CD4-positive, alpha-beta T cell (primary cell): ENCODE measurements at places on chromosomes 4 and X.
A peak's percentile ranks its signal among the peaks of the same experiment; 100 is the strongest.

DNA sequence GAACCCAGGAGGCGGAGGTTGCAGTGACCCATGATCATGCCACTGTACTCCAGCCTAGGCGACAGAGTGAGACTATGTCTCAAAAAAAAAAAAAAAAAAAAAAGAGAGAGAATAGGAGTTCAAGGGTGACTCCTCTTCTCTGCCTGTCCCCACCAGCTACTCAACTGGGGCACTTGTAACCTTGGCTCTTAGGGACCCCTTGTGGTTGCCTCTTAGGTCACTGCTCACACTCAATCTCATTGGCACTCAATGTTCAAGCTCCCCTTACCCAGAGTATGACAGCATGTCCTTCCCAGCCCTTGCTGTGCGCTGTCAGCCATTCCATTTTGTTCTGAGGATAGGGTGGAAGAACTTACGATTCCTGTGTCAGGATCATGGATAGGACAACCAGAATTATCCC, 82.4 kb upstream of the BEND4 start:
- no peak overlapping the region for H3K27ac ChIP-seq
- H3K36me3 ChIP-seq: no peaks in the 10 kb centered on the region
- no peak for DNase-seq
- H3K27me3 ChIP-seq: no peaks in the 10 kb centered on the region

DNA sequence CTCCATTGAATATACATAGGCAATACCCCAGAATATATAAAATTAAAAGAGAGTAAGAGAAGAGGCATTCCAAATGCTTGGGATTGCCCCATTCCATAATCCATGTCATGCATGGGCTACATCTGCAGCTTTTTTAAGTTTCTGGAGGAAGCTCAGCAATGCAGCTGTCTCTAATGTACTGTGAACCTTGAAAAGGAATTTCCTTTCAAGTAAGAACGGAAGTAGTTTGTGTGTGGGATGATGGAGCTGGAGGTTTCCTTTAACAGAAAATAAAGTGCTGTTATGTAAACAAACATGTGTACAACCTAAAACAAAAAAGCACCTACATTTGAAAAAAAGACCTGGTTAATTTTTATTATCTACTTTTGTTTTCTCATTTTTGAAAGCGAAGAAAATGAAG, 303.5 kb downstream of the BMPR1B start:
- H3K36me3 ChIP-seq: no peaks in the 10 kb centered on the region
- DNase-seq: no peak
- no peaks in the 10 kb centered on the region for H3K27me3 ChIP-seq
- H3K4me1 ChIP-seq: no peaks in the 10 kb centered on the region
- no peak overlapping the region for H3K27ac ChIP-seq

DNA sequence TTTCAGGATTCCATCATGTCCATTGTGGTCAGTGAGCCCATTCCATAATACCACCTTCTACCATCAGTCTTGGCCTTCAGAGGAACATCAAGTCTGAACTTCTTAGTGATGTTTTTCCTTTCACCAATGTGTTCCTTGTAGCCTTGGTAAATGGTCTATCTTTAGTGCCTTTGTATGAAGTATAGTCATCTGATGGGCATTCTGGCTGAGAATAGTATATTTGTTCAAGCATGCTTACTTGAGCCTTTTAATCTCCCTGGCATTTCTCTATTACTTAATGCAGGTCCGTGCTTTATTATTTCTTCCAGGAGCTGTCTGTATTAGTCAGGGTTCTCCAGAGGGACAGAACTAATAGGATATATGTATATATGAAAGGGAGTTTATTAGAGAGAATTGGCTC, 99.7 kb downstream of the TLL1 start:
- no peak overlapping the region for H3K4me3 ChIP-seq
- H3K27me3 ChIP-seq: no peaks in the 10 kb centered on the region
- no peak for DNase-seq
- no peaks in the 10 kb centered on the region for H3K36me3 ChIP-seq
- H3K27ac ChIP-seq: no peak overlapping the region

DNA sequence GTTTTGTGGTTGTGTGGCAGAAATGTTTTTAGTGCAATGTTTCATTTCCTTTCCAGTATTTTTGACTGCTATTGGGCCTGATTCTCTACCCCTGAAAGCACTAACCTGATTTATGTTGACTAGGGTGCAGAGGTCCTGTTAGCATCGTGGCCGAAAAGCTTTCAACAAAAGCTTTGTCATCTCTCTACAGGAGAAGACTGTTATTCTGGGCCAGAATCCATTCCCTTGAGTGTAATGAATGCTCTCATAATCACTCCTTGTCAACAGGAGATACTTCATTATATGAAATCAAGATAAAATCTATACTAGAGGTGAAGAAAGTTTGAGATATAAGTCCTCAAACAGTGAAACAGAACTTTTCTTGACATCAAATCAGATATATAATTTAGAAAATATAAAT, 195.5 kb downstream of the ZNF330 start:
- DNase-seq: no peak
- no peak overlapping the region for H3K4me3 ChIP-seq
- no peaks in the 10 kb centered on the region for H3K27me3 ChIP-seq
- no peaks in the 10 kb centered on the region for H3K36me3 ChIP-seq
- H3K27ac ChIP-seq: no peak overlapping the region

- no peak overlapping the region for H3K27ac ChIP-seq
- H3K27me3 ChIP-seq: no peaks in the 10 kb centered on the region
- no peak overlapping the region for H3K4me3 ChIP-seq
- DNase-seq: no peak
Observed at GRCh38 chr4:70556856-70557255, 35.2 kb upstream of the AMBN start.

DNA sequence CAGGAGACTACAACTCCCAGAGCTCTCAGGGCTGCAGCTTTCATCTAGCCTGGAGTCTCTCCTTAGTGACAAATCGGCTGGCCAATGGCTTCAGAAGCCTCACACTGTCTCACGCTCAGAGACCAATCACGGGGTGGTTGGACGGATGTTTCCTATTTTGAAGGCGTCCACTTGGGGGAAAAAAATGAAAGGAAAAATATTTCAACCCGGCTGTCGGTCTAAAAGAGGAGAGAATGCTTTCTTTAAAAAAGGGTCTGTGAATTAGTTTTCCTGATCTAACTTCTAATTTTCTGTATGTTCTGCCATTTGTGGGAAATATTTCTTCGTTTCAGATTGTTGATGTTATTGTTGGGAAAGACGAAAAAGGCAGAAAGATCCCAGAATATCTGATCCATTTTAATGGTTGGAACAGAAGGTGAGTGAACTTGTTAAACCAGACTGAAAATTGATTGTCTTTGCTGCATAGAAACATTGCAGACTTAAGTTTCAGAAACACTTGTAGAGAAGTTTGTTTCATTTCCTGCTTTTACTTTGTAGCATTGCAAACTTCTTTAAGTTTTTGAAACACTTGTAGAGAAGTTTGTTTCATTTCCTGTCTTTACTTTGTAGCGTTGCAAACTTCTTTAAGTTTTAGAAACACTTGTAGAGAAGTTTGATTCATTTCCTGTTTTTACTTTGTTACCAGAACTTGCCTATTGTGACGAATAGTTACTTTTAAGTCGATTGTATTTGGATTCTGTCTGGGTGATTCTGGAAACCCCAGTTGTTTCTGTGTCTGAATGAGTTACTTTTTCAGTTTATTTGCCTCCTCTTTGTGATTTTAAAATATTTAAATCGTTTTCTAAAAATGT, 1.6 kb downstream of the MSL3 start:
- H3K4me1 ChIP-seq: peaks cover 34% of the 10 kb centered on the region
- peaks cover 28% of the 10 kb centered on the region for H3K36me3 ChIP-seq
- H3K4me3 ChIP-seq: peak overlapping the region; percentile 95
- no peaks in the 10 kb centered on the region for H3K27me3 ChIP-seq

GRCh38 chrX:63561425-63561824, 210.3 kb upstream of the SPIN4 start:
- H3K27me3 ChIP-seq: no peaks in the 10 kb centered on the region
- no peaks in the 10 kb centered on the region for H3K36me3 ChIP-seq
- H3K4me1 ChIP-seq: no peaks in the 10 kb centered on the region
- no peak for DNase-seq
- H3K27ac ChIP-seq: no peak overlapping the region
- H3K4me3 ChIP-seq: peak overlapping the region; percentile 84

- H3K4me1 ChIP-seq: no peaks in the 10 kb centered on the region
- H3K36me3 ChIP-seq: no peaks in the 10 kb centered on the region
- DNase-seq: no peak
- no peak overlapping the region for H3K4me3 ChIP-seq
- no peaks in the 10 kb centered on the region for H3K27me3 ChIP-seq
Observed at GRCh38 chrX:40875476-40875875, 140.1 kb upstream of the MED14 start.

DNA sequence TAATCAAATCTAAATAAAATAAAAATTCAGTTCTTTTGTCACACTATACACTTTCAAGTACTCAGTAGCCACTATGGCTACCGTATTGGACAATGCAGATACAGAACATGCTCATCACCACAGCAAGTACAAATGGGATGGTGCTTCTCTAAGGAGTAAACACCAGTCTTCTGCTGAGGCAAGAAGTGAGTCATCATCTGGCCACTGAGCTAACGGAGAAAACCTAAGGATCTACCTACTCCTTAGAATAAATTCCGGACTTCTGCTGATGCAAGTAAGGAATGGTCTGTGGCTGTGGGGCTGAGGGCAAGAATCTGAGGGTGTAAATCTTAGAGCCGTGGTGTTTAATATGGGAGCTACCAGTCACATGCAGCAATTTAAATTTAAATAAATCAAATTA, 11.3 kb upstream of the RBMXL3 start:
- DNase-seq: no peak
- no peaks in the 10 kb centered on the region for H3K4me1 ChIP-seq
- H3K36me3 ChIP-seq: no peaks in the 10 kb centered on the region
- no peak overlapping the region for H3K4me3 ChIP-seq
- H3K27me3 ChIP-seq: no peaks in the 10 kb centered on the region
- H3K27ac ChIP-seq: no peak overlapping the region

DNA sequence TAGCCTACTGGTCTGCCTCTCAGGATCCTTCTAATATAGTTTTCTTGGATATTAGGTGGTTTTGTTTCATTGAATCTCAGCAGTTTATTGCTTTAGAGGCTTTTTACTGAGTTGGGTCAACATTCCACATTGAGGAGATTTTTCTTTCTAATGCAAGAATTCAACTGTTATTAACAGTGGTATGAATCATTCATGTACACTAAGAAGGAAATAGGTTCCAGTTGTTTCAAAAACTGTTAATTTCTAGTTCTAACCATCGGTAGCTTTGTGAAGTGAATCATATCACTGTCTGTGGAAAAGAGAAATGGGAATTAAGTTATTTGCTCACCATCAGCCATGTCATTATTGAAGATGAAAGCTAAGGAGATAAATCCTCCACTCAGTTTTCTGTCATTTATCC, 331.5 kb downstream of the RPA4 start:
- H3K4me3 ChIP-seq: no peak overlapping the region
- no peaks in the 10 kb centered on the region for H3K36me3 ChIP-seq
- no peaks in the 10 kb centered on the region for H3K27me3 ChIP-seq
- H3K4me1 ChIP-seq: no peaks in the 10 kb centered on the region

- no peak overlapping the region for H3K27ac ChIP-seq
- peaks cover 3% of the 10 kb centered on the region for H3K4me1 ChIP-seq
- DNase-seq: no peak
Observed at GRCh38 chr4:141309874-141310273, 89.2 kb downstream of the ZNF330 start.

DNA sequence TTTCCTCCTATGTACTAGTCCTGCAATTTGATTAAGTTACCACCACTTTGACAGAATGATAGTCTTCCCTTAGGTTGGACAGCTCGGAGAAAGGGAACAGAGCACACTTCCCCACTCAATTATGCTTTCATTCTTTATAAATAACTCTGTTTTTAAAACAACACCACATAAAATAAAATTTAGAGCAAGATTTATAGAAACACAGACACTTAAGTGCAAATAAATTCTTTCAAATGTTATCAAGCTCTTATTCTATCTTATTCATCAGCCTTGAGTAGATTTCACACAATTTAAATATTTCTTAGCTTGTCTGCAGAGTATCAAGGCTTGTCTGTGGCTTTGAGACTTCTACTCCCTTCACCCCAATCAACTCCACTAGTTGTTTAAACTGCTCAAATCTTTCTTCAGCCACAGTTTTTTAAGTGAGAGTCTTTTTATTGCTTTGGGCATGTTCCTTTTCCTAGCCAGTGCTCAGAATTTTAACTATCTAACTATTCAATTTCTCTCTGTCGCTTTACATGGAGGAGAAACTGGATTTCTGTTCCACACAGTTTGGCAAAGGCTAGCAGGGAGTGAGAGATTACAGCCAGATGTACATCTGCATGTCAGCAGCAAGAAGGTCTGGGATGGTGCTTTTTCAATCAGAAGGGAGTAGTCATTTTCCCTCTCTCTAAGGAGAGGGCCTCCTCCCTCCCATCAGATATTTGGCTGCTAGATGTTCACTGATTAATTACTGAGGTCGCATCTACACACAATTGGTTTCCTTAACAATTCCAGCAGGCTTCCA, 53.1 kb upstream of the PLAC1 start:
- DNase-seq: no peak
- H3K4me3 ChIP-seq: no peak overlapping the region
- no peak overlapping the region for H3K27ac ChIP-seq
- H3K4me1 ChIP-seq: no peaks in the 10 kb centered on the region
- no peaks in the 10 kb centered on the region for H3K27me3 ChIP-seq
- no peaks in the 10 kb centered on the region for H3K36me3 ChIP-seq

- H3K4me3 ChIP-seq: no peak overlapping the region
- no peaks in the 10 kb centered on the region for H3K4me1 ChIP-seq
- H3K27me3 ChIP-seq: no peaks in the 10 kb centered on the region
- no peaks in the 10 kb centered on the region for H3K36me3 ChIP-seq
- no peak overlapping the region for H3K27ac ChIP-seq
Observed at GRCh38 chr4:136088211-136088867, 1444.0 kb downstream of the PCDH18 start.

GRCh38 chr4:64780664-64781063, 371.4 kb upstream of the TECRL start:
- no peaks in the 10 kb centered on the region for H3K36me3 ChIP-seq
- H3K27me3 ChIP-seq: no peaks in the 10 kb centered on the region
- H3K27ac ChIP-seq: no peak overlapping the region
- no peak for DNase-seq
- H3K4me1 ChIP-seq: no peaks in the 10 kb centered on the region

DNA sequence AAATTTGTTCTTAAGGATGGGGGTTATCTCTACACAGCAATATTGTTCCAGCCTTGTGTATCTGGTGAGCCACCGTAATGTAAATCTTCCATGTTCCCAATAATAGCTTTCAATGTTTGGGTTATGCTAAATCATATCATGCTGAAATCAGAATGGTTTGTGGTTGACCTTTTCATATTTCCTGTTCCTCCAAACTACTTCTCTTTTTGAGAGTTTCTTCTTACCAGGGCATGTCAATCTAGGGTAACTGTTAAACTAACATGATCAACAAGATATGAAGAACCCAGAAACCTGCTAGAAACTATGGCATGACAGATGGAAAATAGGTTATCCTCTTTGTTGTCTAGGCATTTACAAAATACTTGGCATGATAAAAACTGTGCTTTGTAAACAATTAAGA, 22.0 kb downstream of the TNMD start:
- H3K4me3 ChIP-seq: no peak overlapping the region
- no peaks in the 10 kb centered on the region for H3K27me3 ChIP-seq
- no peak for DNase-seq
- H3K36me3 ChIP-seq: no peaks in the 10 kb centered on the region
- H3K4me1 ChIP-seq: no peaks in the 10 kb centered on the region

GRCh38 chr4:184755278-184755677, 21.4 kb upstream of the CENPU start:
- no peak overlapping the region for H3K4me3 ChIP-seq
- no peaks in the 10 kb centered on the region for H3K4me1 ChIP-seq
- peaks cover 21% of the 10 kb centered on the region for H3K36me3 ChIP-seq
- DNase-seq: no peak
- H3K27ac ChIP-seq: no peak overlapping the region
